ENCODE measurements at places on chromosomes 3 and 15.

DNA sequence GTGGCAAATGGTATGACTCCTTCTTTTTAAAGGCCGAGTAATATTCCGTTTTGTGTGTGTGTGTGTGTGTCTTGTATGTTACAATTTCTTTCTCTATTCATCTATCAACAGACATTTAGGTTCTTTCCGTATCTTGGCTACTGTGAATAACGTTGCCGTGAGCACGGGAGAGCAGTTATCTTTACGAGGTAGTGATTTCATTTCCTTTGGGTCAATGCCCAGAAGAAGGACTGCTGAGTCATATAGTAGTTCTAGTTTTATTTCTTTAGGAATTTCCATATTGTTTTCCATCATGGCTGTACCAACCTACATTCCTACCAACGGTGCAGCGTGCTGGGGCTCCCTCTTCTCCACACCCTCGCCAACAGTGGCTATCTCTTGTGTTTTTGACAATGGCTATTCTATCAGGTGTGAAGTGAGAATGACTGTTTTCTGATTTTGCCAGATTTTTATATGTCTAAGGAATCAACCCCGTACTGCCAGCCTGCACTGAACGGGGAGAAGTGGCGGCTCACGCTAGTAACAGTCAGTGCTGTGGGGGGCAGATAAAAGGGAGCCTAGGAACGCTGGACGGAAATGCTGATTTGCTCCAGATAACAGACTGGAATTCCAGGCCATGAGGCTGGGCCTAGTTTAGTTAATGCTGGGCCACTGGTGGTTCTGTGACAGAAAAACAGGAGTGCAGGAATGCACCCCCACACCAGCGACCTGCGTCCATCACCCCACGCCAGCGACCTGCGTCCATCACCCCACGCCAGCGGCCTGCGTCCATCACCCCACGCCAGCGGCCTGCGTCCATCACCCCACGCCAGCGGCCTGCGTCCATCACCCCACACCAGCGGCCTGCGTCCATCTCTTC is 168.1 kb downstream of the XXYLT1 start:
- DNase-seq: no peak

- no peak for DNase-seq
These were observed 22.1 kb downstream of the ALDH1L1 start for GRCh38 chr3:126158016-126158911.

DNA sequence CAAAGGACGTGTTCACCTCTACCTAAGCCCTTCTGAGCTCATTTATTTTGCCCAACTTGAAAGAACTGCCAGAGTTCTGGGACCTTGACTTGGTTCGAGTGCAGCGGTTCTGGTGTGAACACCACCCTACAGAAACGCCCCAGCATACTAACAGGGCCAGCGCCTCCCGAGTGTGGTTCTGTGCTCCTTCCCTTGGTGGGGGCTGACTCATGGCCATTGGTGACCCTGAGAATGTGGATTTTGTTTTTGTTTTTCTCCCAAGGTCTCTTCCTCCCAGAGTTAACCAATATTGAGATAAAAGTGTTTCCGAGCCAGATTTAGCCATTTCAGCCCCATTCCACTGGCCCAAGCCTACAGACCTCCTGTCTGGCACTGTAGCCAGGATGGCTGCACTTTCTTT is 27.9 kb downstream of the SEMA7A start:
- DNase-seq: no peak

DNA sequence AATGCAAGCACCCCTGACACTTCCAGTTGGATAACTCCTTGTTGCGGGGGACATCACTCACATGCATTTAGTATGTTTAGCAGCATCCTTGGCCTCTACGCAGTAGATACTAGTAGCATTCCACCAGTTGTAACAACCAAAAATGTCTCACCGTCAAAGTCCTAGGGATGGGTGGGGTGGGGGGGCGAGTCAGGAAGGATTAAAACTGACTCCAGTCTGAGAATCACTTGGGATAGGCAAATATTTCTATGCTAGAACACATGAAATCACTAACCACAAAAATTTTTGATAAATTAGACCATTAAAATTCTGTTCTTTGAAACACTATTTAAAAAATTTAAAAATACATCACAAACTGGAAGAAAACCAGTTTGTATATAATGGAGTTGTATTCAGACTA is 18.0 kb downstream of the ICE2 start:
- DNase-seq: no peak

DNA sequence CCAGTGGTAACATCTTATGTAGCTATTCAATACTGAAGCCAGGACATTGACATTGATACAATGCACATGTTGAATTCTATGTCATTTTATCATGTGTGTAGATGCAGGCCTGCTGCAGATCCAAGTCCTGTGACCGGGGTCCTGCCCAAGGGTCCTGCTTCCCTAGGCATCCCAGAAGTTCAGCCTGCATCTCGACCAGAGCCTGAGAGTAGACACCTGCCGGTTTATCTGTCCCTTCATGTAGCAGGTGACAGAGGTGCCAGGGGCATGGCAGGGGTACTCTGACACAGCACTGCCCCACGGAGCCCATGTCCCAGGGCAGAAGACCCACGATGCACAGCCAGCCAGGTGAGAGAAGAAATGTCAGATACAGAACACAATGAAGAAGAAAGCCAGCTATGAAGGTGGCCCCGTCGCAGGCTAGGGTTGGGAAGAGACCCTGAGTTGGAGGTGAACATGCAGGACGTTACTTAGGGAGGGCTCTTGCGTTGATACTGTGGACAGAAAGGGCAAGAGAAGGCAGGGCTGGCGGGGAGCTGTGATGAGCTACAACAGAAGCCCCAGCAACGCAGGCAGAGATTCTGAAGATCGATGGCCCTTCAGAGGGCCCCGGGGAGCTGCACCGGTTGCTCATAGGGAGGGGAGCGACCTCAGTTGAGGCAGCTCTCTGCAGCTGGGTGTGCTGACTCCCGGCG is 51.0 kb downstream of the TPRA1 start:
- DNase-seq: no peak

GRCh38 chr3:167095976-167096375 is 284.1 kb downstream of the ZBBX start:
- no peak for DNase-seq

DNA sequence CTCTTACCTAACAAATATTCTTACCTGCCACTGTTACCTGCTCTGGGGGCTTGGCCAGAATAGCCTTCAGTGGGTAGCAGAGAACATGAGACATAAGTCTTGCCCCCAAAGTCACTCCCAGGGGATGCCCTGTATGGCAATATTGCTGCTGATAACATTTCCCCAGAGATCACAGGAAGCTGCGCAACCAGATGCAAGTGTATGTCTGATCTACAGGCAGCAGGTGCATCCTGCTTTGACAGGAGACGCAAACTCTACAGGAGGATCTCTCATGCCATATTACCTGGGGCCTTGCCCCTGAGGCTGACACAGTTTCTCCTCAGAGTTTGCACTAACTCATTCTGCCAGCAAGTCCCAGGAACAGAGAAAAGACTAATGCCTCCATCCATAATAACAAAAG is 174.4 kb upstream of the LPP start:
- DNase-seq: no peak

DNA sequence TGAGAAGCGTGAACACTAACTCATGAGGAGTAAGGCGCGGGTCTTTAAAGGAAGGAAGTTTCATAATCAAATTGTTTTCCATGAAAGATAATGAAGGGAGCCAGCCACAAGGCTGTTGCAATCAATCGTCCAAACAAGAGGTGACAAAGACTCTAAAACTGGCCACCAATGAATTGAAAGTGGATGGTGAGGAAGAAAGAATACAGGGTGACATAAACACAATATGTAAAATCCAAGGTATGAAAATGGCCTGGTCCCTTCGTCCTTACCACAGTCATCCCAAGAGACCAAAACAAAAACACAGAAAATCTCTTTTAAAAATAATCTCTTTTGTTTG is 12.0 kb downstream of the CD86 start:
- DNase-seq: no peak

GRCh38 chr3:163033652-163034051 is 1537.0 kb downstream of the OTOL1 start:
- no peak for DNase-seq

DNA sequence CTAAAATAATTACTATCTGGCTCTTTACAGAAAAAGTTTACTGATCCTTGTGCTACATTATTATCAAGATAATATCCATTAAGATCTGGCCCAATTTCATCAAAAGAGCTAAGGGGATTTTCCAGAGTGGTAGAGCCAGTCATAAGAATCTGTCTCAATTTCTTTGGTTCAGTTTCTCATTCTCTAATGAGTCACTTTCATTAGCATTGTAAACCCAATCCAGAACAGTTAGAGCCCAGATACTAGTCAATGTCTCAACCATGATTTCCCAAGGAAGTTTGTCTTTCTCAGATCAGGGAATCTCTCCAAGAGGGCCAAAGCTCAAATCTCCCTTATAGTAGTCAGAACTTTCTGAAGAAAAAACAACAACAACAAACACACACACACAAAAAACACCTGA is 131.1 kb upstream of the PPP2R3A start:
- no peak for DNase-seq

DNA sequence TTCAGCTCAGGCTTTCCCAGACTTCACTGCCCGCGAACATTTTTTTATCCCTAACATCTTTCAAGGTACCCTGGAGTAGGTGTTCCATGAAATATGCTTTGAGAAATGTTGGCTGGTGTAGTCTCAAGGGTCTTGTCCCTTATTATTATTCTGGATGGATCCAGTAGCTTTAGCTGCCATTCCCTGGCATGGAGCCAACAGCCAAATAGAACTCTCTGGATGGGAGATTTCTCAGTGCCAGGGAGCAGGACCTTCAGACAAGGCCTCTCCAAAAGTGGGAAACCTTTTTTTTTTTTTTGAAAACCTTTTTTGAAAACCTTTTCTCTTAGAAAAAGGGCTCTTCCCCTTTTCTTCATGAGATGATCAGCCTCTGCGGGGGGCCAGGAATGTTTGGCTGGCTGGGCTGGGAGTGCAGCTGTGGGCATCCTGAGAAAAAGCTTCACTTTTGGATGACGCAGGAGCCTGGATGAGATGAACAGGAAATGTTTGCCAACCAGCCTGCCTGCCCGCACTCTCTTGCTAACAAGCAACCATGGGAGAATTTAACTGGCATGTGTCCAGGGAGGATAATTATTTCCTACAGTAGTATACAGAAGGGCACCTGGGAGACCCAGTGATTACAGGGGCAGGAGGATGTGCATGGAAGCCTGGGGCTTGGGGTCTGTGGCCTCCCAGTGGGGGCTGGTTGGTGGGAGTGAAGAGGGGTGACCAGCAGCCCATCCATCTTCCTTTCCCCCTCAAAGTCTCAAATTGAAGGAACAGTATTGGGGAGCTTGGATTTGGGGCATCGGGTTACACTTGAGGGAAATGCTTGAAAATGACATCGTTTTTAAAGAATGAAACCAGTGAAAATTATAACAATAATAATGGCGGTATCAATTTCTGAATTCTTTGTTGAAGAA is 109.1 kb upstream of the LRIG1 start:
- no peak for DNase-seq

DNA sequence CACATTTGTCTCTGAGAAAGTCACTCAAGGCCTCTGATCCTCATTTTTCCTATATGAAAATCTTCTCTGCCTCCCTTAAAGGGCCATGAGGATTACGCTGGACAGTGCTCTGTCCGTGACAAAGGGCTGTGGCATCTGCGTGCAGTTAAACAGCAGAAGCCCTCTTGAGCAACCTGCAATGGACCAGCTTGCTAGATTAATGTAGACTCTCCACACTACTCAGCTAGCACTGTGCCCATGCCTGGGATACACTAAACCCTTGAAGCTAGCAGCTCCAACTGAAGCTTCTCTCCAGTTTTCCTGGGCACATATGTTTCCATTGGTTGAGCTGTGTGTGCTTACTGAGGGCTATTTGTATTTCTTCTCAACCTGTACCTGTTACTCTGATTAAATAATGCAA is 303.8 kb downstream of the RPLP1 start:
- DNase-seq: no peak

- DNase-seq: no peak
These were observed 422.5 kb upstream of the CDIN1 start for GRCh38 chr15:36156879-36157427.

GRCh38 chr3:159840703-159841299 is 147.8 kb upstream of the IL12A start:
- no peak for DNase-seq

GRCh38 chr15:76181705-76182107 is 121.9 kb downstream of the TMEM266 start:
- no peak for DNase-seq

DNA sequence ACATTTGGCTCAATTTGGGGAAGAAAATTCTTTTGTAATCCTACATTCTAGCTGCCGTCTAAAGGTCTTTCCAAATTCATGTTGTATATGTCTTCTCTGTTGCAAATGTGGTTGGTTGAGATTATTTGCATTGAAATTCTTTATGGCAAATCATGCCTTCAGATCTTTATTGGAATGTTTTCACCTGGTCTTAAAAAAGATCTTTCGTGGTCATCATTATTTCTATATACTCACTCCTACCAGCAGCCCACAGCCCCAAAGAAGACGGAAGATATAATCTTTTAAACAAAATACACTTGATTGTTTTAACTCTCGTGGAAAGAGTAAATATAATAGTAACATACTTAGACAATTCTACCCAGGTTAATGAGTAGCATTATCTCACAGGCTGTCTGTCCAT is 41.5 kb upstream of the PPARG start:
- no peak for DNase-seq

GRCh38 chr3:122938783-122939425 is 88.7 kb downstream of the SEMA5B start:
- DNase-seq: no peak

- DNase-seq: no peak
These were observed 31.8 kb downstream of the EPHB3 start for GRCh38 chr3:184593220-184593927.

GRCh38 chr3:127816783-127817405 is 5.4 kb downstream of the MGLL start:
- no peak for DNase-seq

GRCh38 chr3:37729119-37729518 is 132.6 kb upstream of the CTDSPL start:
- DNase-seq: no peak

DNA sequence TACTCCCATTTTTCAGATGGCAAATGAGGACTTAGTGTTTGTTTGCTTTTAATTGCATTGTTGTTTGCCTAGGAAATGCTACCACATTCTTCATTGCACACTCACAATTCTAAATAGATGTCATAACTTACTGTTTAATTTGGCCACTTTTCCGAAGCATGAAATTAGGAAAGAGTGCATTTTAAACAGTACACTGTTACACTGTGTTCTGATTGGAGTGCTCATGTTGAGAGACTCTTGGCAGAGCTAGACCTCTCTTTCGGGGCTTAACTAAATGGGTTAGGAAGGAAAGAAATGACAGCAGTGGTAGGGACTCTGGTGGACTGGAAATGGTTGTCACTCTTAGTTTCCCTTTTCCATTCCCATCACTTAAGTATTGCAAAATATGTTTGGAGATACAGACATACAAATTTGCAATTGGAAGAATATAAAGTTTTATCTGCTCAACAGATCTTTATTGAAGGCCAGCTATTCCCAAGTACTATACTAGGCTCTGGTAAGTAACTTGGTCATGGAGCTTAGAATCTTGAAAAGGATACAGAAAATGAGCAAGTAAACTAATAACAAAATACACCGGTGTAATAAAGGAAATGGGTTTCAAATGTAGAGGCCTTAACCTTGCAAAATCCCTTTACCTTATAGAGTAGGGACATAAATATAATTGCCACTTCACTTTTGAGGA is 90.2 kb downstream of the DCUN1D1 start:
- DNase-seq: no peak

Measured in stimulated activated CD8-positive, alpha-beta memory T cell treated with anti-CD3 and anti-CD28 coated beads, Interleukin-15, amount 100 ng/mL, for 4 hours (primary cell).